ENCODE measurements at places on chromosomes 7 and 10. TPM values are rescaled to one million over a fixed set of nuclear protein-coding genes. Genes with fewer than 3 reads are reported as not detected.

GRCh38 chr10:53005612-53006345 lies 233.2 kb upstream of the MBL2 start:
- DNase-seq, result no peak

DNA sequence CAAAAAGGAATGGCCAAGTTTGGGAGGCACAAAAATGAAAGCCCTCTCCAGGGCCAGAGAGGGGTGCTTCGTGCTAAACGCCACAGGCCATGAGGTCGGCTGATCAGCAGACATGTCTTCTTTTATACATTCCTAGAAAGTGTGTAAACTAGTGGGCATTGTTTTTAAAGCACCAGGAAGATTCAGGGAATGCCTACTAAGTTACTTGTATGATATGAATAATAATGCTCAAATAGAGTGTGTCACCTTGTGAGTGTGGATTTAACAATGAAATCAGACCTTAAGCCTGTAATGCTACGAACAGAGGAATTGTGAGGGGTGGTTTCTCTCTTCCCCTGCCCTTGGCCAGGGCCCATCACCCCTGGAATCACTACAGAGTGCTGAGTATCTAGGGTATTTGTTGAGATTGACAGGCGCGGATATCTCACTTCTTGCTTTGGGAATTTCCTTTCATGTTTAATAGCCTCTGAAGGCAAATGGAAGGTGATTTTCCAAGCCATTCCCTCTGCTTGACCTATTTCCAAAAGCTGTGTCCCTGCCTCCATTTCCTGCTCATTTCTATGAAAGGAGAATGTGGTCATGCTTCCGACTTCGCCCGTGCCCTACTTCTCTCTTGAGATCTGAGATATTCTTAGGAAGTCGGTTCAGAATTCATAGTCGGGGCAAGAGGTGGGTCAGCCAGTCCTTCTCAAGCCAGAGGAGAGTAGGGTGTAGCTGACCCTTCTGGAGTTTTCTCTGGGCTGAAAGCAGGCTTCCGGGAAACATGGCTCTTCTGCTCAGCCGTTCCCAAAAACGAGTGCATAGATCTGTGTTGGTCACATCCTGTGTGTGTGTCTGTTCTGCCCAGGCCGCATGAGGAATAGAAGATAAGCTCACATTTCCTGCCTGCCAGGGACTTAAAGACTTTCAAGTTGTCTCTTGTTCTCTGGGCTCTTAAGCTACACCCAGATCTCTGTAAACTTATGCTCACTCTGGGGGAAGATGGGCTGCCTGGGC lies 167.8 kb upstream of the ITGB1 start:
- DNase-seq, result peak; percentile 55

- no peak for DNase-seq
Measured at GRCh38 chr7:29764227-29764626, 42.1 kb upstream of the WIPF3 start.

GRCh38 chr7:138565071-138565450 lies 105.0 kb downstream of the TRIM24 start:
- no peak for DNase-seq

Gene INPP5A
- polyA plus RNA-seq, result 1.1 TPM

Gene RAMP3
- not detected for polyA plus RNA-seq

Gene UBE2D1
- polyA plus RNA-seq, result 18.3 TPM

DNA sequence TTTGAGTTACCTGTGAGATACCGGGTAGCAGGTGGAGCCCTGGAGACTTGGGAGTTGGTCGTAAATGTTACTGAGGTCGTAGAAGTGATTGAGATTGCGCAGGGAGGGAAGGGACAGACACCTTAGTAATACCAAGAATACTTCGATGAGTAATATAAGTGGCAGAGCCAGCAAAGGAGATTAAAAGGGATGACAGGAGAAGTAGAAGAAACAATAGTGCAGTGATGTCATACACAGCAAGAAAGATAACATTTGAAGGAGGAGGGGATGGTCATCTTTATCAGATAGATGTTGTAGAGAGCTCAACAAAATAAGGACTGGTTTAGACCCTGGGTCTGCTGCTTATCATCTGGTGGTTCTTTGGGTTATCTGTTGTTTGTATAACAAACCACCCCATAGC lies 5.0 kb downstream of the BCCIP start:
- no peak for DNase-seq

DNA sequence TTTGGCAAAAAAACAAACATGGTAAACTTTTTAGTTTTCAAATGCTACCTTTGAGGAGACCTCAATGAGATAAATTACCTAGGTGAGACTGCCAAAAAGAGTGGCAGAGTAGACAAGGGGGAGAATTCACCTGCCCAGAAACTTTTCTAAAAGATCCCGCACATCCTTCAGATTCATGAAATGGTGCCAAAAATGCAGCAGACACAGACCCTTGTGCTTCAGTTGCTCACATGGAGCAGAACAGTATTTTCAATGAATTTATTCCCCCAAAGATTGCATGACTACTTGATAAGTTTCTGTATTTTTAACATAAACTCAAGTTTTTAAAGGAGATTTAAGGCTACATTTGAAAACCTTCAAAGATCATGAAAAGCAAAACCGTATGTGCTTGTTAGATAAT lies 270.0 kb downstream of the TRIL start:
- no peak for DNase-seq

Gene MINDY3
- 4.6 TPM for polyA plus RNA-seq

DNA sequence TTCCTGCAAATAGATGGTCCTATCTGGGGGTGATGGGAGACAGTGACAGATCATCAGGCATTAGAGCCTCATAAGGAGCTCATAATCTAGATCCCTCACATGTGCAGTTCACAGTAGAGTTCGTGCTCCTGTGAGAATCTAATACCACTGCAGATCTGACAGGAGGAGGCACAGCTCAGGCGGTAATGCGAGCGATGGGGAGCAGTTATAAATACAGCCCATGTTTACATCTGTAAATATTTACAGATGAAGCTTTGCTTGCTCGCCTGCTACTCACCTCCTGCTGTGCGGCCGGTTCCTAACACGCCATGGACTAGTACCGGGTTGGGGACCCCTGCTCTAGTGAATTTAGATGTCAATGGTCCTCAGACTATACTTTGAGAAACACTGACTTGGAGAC lies 17.0 kb upstream of the CDCA7L start:
- DNase-seq, result no peak

- DNase-seq, result peak; percentile 27
Measured at GRCh38 chr10:132163278-132163765, 23.4 kb upstream of the DPYSL4 start.

DNA sequence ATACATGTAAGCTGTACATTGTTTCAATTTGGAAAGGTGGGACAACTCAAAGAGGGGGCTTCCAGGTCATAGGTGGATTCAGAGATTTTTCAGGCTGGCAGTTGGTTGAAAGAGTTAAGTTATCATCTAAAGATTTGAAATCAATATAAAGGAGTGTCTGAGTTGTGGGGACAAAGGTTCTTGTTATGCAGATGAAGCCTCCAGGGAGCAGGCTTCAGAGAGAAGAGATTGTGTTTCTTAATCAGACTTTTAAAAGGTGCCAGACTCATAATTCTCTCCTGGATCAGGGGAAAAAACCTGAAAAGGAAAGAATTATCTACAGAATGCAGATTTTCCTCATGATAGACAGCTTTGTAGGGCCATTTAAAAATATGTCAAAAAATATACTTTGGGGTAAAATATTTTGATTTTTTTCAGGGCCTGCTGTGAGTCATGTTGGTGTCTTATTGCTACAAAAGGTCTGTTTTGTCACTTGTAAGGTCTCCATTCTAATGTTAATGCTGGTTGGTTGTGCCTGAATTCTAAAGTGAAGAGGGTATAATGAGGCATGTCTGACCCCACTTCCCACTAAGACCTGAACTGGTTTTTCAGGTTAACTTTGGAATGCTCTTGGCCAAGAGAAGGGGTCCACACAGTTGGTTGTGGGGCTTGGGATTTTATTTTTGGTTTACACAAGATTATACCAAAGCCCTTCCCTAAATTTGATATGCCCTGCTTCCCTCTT lies 52.7 kb upstream of the PRSS1 start:
- no peak for DNase-seq

- DNase-seq, result peak; percentile 48
Measured at GRCh38 chr7:151429560-151430331, 10.2 kb downstream of the CRYGN start.

DNA sequence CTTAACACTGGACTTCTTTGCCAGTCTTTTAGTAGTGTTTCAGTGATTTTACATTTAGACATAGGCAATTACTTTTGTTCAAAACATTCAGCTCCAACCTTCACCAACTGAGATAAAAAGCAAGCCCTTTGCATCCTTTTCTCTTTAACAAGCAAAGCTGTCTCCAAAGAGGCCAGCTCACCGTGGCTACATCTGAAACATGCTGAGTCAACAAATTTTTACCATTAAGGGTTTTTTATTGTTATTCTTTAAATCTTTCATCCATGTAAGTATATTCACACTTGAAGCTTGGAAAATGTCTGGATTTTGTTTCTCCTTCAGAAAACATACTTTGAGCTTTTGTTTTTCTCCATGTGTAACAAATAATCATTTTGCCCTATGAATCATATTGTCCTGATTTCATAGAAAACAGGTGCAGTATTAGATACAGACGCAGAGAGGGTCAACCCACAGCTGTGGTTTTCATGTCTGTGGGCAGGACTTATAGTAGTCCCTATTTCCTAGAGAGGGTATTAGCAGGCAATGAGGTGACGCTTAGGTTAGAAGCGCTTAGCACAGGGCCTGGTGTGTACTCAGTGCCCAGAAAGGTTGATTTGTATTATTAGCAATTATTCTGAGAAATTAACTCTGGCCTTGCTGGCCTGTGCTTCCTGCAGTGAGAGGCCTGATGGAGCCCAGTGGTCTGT lies 99.5 kb downstream of the MKI67 start:
- no peak for DNase-seq

Gene MBL2
- not detected for polyA plus RNA-seq

- DNase-seq, result no peak
Measured at GRCh38 chr10:30038781-30039536, 20.4 kb downstream of the JCAD start.

DNA sequence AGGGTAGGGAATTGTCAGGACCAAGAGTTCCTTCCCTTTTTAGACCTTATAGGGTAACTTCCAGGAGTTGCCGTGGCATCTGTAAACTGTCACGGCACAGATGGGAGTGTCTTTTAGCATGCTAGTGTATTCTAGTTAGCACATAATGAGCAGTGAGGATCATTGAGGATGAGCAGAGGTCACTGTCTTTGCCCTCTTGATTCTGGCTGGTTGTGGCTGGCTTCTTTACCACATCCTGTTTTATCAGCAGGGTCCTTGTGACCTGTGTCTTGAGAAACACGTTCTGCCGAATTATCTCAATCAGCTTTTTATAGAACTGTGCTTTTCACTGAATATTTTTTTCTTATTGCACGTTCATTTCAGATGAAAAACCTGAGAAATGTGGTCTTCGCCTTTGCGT lies 41.5 kb downstream of the MINPP1 start:
- DNase-seq, result no peak

Gene DRGX
- polyA plus RNA-seq, result not detected

DNA sequence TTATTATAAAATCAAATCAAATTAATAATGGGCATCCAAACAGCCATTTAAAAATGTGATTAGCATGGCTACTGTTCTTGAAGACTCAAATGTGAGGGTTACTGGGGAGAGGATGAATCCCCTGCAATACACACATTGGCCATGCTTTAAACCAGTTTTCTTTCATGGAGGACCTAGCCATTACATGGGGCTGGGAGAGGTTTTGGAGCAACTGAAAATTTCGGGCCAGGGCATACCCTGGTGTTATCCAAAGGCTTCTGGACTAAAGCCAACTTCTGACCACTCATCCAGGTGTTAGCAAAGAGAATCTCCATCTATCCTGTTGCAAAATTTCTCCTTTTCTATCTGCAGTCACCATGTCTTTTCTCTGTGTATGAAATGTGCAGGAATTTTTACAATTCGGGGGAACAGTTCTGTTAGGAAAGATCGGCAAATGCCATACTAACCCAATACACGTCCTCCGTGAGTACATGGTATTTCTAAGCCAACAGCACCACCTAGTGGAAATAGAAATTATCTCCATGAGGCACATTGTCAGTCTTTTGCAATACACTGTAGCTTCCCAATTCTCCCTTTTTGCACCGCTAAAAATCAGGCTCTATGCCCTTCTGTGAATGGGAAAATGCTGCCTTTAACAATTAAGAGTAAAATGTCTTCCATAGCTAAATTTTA lies 47.0 kb upstream of the ZNF107 start:
- peak; percentile 47 for DNase-seq

Gene RNF148
- not detected for polyA plus RNA-seq

Gene CALHM3
- not detected for polyA plus RNA-seq

Gene CRTAC1
- not detected for polyA plus RNA-seq

Gene SAMD8
- polyA plus RNA-seq, result 5.9 TPM

- DNase-seq, result no peak
Measured at GRCh38 chr7:92423710-92424131, 23.6 kb upstream of the GATAD1 start.

DNA sequence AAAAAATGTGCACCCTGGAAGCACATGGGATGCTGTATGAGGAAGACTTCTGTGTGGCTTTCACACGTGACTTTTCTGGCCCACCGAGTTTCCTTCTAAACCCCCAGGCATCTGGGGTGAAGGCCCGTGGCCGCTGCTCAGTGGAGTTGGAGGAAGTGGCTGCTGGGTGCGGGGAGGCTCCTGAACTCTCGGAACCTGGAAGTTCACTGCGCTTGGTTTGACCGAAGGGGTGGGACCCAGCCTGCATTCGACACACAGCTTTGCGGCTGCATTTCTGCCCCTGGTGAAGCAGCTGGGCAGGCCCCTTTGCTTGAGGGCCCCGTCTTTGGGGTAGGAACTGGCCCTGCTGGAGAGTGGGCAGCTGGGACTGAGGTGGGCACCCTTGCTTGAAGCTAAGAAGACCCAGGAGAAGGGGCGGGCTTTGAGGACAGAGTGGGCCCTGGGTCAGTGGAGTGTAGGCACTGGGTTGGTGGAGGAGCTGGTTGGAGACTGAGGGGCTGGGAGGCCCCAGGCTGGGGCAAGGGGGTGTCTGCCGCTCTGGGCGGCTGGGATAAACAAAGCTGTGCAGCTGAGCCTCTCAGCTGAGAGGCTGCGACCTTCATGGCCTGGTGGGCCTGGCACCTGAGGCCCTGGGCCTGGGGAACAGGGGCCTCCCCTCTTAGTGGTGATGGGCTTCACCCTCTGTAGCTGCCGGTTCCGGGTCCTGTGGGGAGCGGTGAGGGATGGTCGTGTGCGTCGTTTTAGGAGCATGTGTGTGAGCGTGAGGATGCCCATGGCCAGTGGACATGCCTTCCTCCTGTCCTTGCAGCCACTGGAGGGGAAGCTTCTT lies 78.0 kb downstream of the INPP5A start:
- DNase-seq, result no peak

DNA sequence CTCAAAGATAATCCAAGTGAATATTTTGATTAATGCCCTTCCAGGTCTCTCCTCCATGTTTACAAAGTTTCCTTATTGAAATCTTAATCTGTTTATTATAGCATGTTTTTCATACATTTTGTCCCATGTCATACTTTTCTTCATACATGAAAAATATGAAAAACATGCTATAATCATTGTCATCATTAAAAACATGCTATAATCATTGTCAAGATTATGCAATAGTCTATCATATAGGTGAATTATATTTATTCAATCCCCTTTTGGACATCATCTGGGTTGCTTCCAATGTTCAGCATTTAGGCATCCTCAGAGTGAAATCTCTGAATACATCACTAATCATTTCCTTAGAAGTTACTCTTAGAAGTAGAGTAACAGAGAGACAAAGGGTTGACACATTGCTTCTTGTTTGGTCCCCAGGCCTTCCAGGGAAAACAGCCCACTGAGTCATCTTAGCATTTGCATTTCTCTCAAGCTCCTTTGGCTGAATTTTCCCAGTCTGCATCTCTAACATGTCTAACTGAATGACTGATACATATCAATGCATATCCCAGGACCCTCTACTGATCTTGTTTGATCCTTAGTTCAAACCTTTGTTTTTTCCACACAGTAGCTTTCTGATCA lies 87.0 kb downstream of the SGMS1 start:
- DNase-seq, result no peak

All from CD8-positive, alpha-beta memory T cell (primary cell).